ENCODE measurements at places on chromosomes 2 and 18.

GRCh38 chr2:14292964-14293363 lies 339.6 kb upstream of the LRATD1 start:
- no peak for DNase-seq

- no peak for DNase-seq
Observed at GRCh38 chr2:38666556-38666910, 619 bp downstream of the GALM start.

DNA sequence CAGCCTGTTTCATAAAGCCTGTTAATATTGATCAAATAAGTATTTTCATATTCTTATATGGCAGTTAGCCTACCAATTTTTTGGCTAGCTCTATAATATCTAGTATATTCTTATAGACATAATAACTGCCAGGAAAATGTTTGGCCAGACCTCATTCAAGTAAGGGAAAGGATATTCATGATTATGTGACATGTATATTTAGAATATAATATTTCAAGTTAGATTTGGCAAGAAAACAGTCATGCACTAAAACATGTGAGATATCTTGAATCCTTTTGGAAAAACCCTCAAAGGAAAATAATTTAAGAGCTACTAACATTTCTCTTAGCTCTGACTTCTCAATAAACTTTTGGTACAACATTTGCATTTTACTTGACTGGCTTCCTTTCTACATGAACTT lies 694.1 kb downstream of the PLCL1 start:
- no peak for DNase-seq

- DNase-seq, result no peak
Observed at GRCh38 chr2:216142540-216142939, 33.4 kb downstream of the XRCC5 start.

GRCh38 chr18:49031511-49032188 lies 80.9 kb upstream of the SMAD7 start:
- DNase-seq, result no peak

DNA sequence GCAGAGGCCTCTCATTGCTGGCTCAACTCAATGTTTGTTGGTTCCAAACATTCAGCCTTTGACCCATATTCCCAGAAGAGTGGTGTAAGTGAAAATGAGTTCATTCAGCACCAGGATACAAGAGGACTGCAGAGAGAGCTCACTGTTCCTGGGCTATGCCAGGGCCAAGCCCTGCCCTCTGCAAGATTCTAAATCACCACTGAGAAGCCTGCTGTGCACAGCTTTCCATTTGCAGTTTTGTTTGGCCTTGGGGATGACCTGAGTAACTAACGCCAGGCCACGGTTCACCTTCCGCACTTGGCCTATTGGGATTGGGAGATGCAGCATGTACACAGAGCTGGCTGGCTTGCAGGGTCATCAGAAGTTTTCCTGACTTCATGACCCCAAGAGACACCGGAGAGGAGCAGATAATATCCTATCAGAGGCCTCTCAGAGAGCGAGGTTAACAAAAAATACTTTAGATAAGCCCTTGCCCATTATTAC lies 12.6 kb downstream of the GKN1 start:
- no peak for DNase-seq

GRCh38 chr2:29261003-29261402 lies 145.8 kb downstream of the CLIP4 start:
- no peak for DNase-seq

DNA sequence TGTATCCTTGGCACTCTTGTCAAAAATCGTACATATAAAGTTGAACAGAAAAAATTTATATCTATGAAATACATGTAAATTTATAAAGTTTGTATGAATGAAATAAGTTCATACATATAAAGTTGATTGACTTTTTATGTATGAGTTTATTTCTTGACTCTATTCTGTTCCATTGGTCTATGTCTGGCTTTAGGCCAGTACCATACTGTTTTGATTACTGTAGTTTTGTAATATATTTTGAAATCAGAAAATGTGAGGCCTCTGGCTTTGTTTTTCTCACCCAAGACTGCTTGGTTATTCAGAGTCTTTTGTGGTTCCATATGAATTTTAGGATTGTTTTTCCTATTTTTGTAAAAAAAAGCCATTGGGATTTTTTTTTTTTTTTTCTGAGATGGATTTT lies 41.8 kb upstream of the SP9 start:
- no peak for DNase-seq

GRCh38 chr2:15010346-15010745 lies 377.8 kb downstream of the LRATD1 start:
- no peak for DNase-seq

DNA sequence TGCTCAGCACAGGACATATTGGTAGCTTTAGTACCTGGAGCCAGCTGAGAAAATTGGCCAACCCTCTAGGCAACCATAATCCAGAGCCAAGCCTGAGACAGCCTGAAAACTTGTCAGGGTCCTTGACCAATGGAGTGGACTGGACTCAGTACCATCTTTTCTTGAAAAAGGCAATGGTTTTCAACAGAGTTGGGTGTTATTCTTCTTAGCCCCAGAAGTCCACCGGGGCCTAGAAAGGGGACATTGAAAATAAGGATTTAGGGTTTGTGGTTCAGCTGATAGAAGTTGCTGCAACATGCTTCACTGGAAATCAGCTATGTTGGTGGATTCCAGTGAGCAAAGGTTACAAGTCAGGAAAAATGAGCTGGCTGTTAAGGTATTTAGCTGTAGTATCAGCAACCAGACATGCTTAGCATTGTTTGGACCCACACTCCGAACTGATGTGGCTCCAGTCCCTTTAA lies 22.1 kb upstream of the CNOT11 start:
- DNase-seq, result no peak

DNA sequence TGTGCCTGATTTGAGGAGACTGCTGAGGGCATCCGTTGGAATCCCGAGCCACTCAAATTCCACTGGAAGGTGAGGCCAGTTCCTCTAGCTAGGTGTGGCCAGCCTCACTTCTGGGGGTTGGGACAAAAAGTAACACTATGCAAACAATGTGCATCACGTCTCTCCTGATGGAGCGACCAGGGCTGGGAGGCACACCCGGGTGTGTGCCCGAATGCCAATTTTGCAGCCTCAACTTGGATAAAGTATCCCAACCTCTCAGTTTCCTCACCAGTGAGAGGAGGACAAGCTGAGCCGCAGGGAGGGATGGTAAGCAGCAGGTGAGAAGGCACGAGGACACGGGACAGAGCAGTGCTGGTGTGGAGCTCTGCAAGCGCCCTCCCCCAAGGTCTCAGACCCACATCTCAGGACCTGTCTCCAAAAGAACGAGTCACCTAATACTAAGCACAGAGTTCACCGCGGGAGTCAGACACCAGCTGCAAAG lies 218.3 kb downstream of the HAUS1 start:
- DNase-seq, result no peak

DNA sequence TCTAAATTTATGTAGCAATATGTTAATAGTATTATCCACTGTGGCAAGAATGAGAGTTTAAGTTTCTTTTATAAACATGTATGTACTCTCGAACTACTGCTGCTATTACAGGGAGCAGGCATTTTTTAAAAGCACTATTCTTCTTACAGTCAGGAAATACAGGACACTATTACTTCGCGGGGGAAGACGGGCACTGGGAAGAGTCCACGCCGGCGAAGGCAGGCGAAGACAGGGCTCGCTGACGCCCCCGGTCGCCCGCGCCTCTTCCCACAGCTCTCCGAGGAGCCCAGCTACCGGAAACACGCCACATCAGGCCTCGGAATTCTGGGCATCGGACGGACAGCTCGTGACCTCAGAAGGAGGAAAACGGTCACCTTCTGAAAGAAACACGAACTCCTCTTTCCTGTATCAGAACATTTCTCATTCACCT lies 90.2 kb downstream of the FAM161A start:
- DNase-seq, result peak; percentile 11

DNA sequence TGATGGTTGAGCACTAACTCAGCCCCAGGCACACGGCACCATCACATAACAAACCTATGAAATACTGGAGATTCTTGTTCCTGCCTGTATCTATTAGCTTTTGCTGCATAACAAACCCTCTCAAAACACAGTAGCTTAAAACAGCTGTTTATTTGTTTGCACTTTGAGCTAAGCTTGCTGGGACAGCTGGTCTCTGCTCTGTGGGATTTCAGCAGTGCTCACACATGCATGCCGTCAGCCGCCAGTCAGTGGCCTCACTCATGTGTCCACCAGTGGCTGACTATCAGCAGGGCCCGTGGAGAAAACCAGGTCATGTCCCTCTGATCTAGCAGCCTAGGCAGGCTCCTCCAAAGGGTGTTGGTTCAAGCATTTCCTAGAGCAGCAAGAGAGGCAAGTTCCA lies 52.8 kb upstream of the RAB12 start:
- no peak for DNase-seq

- DNase-seq, result no peak
Observed at GRCh38 chr18:23433360-23433759, 19.7 kb upstream of the RIOK3 start.

GRCh38 chr2:64865073-64865830 lies 123.9 kb upstream of the SLC1A4 start:
- DNase-seq, result peak; percentile 67

GRCh38 chr2:132729522-132729921 lies 59.5 kb upstream of the LYPD1 start:
- no peak for DNase-seq

DNA sequence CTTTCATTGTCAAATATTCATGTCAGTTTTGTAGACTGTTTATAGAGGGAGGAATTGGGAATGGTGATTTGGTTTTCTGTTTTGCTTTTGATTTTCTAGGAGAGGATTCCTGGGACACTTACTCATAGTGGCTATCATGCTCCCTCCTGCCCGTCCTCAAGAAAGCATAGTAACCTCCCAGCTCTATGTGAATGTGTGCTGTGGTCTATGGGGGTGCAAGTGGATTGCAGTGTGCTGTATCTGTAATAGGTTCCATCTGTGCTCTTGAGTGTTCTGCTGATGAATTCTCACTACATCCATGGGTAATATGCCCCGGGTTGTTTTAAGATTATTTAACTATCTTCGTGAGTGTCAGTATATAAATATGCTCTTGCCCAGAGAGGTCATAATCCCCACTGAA lies 811.3 kb downstream of the CNTNAP5 start:
- DNase-seq, result no peak

GRCh38 chr2:197873293-197873701 lies 68.9 kb downstream of the PLCL1 start:
- no peak for DNase-seq

DNA sequence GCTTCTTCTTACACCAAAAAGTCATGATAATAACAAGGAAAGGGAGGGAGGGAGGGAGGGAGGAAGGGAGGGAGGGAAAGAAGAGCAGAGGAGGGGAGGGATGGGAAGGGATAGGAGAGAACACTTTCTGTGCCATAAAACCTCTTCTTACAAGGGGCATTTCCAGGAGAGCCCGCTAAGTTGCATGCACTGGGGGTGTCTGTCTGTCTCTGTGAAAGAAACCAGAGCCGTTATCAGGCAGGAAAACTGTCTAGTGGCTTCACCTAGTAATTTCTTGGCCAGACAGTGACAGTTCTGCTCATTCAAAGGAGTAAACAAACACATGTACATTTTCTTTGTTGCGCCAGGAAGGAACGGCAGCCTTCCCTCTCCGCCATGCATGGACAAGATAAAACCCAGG lies 45.8 kb downstream of the AQP12A start:
- DNase-seq, result no peak

GRCh38 chr2:175414191-175414881 lies 232.8 kb upstream of the ATP5MC3 start:
- no peak for DNase-seq

- no peak for DNase-seq
Observed at GRCh38 chr2:120396013-120396860, 50.3 kb downstream of the INHBB start.

DNA sequence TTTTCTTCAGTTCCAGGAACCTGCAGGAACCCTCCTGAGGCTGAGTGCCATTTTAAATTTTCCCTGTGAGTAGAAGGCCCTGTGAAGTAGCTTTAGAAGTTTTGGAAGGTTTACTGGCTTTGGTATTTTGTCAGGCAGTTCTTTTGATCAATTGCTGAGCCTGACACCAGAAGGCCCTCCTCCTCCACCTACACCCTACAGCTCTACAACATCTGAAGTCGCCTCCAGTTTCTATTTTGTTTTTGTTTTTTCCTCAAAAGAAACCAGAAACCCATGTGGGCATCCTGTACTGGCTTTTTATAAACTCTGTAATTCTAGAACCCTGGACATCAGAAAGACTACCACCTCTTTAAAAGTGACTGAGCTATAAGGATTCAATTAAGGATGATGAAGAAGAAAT lies 153.7 kb downstream of the NRXN1 start:
- DNase-seq, result no peak

DNA sequence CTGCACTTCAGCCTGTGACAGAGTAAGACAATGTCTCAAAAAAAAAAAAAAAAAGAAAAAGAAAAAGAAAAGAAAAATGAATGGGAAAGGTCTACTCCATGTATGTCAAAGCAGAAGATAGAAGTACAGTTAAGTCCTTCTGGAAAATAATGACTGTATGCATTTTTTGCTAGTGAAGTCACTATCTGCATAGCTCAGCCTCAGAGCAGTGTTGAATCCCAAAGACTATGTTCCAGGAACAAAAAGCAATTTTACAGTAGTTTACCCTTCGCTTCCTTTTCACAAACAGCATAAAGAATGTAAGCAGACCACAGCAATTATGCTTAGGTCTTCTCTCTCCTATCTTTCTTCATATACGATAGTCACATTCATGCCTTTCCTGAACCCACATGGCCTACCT lies 497.4 kb downstream of the CMPK2 start:
- no peak for DNase-seq

DNA sequence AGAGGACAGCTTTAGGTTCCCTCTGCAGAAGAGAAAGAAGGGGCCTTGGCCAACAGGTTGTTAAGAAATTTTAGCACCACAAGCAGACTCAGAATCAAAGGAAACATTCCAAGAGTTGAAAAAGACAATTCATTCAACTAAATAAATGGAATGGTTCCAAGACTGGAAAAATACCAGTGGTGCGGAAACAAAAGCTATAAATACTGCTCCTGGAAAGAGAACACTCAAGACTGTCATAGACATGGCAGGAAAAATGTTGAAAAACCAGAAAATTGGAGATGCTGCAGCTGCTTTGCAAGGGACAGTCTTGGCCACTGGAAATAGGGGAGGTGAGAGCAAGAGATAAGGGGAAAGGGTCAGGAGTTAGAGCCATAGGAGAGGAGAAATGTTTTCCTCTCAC lies 312.7 kb upstream of the CYRIA start:
- no peak for DNase-seq

- no peak for DNase-seq
Observed at GRCh38 chr2:200968162-200968561, 4.7 kb upstream of the ORC2 start.

- peak; percentile 22 for DNase-seq
Observed at GRCh38 chr2:24972315-24972961, 683 bp upstream of the DNAJC27 start.

DNA sequence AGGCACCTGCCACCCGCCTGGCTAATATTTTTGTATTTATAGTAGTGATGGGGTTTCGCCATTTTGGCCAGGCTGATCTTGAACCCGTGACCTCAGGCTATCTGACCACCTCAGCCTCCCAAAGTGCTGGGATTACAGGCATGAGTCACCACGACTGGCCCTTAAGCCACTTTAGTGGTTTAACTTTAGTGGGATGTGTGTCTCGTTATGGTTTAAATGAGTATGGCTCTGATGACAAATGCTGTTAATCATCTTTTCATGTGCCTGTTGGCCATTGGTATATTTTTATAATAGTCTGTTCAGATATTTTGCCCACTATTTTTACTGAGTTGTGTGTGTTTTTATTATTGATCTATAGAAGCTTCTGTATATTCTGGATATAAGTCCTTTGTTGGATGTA lies 205.9 kb downstream of the MYO1B start:
- DNase-seq, result no peak

GRCh38 chr2:25587361-25587760 lies 86.0 kb downstream of the DTNB start:
- DNase-seq, result no peak

GRCh38 chr2:43018179-43019024 lies 208.0 kb downstream of the ZFP36L2 start:
- DNase-seq, result no peak

Measured in stimulated activated CD4-positive, alpha-beta T cell treated with anti-CD3 and anti-CD28 coated beads, Interleukin-2, amount 100 ng/mL, for 48 hours (primary cell).